ENCODE measurements at places on chromosomes 3 and 15.

DNA sequence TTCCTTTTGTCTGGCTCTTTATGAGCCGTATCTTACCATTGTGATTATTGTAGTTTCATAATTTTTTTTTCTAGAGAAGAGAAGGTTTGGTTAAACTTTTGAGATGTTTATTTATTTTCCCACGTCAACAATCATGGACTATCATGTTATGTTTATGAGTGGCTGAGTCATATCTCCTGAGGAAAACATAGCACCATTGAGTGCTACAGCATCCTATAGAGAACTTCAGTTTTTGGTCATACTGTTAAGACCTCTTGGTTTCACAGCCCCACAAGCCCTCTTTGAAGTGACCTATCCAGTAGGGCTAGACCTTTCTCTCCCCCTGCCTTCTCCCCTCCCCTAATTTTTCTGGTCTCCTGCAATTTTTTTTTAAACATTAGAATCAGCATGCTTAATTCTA, 20.8 kb downstream of the PIK3CA start:
- H3K36me3 ChIP-seq, result no peaks in the 10 kb centered on the region
- no peaks in the 10 kb centered on the region for H3K4me1 ChIP-seq
- no peak overlapping the region for H3K27ac ChIP-seq
- no peaks in the 10 kb centered on the region for H3K27me3 ChIP-seq
- DNase-seq, result no peak

DNA sequence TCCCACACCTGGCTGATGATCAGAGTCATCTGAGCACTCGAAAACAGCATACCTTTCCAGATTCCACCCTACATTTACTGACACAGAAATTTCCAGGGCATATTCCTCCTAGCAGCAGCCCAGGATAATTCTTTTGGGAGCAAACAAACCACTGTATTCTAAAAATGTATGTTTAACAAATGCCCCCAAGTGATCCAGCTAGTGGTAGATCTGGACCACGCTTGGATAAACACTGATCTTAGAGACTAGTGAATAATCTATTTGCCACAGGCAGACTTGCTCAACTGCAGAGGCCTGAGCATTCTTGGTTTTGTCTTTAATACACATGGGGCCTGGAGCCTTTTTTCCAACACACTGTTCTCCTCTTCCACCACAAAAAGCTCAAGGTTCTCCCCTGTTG, 89.6 kb downstream of the TM4SF4 start:
- H3K4me1 ChIP-seq, result peaks cover 21% of the 10 kb centered on the region
- no peak for DNase-seq
- peak overlapping the region; percentile 21 for H3K27ac ChIP-seq
- H3K4me3 ChIP-seq, result no peak overlapping the region
- H3K27me3 ChIP-seq, result no peaks in the 10 kb centered on the region

- no peaks in the 10 kb centered on the region for H3K4me1 ChIP-seq
- no peaks in the 10 kb centered on the region for H3K27me3 ChIP-seq
- no peak overlapping the region for H3K27ac ChIP-seq
- no peaks in the 10 kb centered on the region for H3K36me3 ChIP-seq
- DNase-seq, result no peak
- no peak overlapping the region for H3K4me3 ChIP-seq
Observed at GRCh38 chr15:85588677-85589076, 206.0 kb downstream of the KLHL25 start.

DNA sequence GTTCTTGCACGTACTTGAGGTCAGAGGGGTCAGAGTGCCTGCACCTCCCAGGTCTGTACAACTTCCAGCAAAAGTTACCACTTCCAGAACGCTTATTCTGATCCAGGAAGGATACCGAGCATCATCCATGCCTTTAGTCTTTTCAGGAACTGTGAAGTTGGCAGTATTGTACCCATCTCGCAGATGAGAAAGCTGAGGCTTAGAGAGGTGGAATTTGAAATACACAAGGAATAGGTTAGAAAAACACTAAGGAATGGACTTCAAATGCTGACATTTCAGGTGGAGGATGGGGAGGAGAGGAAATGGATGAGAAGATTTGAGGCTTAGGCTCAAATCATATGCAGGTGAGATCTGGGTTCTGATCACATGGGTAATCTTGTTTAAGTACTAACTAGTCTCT, 11.2 kb downstream of the ESYT3 start:
- H3K4me1 ChIP-seq, result no peaks in the 10 kb centered on the region
- no peaks in the 10 kb centered on the region for H3K27me3 ChIP-seq
- H3K27ac ChIP-seq, result no peak overlapping the region
- no peak overlapping the region for H3K4me3 ChIP-seq

DNA sequence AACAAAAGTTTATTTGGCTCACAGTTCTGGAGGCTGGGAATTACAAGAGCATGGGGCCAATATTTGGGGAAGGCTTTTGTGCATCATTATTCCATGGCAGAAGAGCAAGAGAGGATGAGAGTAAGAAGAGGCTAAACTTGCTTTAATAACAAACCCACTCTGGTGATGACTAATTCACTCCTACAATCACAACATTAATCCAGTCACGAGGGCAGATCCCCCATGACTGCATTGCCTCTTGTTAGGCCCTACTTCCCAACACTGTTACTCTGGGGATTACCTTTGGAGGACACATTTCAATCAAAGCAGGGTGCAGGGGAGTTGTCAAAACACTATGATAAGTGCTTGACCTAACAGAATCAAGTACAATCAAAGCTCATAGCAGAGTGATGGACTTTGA, 181.7 kb downstream of the BBX start:
- no peaks in the 10 kb centered on the region for H3K36me3 ChIP-seq
- no peaks in the 10 kb centered on the region for H3K27me3 ChIP-seq
- H3K4me1 ChIP-seq, result peaks cover 6% of the 10 kb centered on the region

GRCh38 chr3:192171213-192171612, 556.1 kb downstream of the FGF12 start:
- no peaks in the 10 kb centered on the region for H3K27me3 ChIP-seq
- no peaks in the 10 kb centered on the region for H3K4me1 ChIP-seq
- H3K27ac ChIP-seq, result no peak overlapping the region
- no peak overlapping the region for H3K4me3 ChIP-seq
- no peaks in the 10 kb centered on the region for H3K36me3 ChIP-seq

DNA sequence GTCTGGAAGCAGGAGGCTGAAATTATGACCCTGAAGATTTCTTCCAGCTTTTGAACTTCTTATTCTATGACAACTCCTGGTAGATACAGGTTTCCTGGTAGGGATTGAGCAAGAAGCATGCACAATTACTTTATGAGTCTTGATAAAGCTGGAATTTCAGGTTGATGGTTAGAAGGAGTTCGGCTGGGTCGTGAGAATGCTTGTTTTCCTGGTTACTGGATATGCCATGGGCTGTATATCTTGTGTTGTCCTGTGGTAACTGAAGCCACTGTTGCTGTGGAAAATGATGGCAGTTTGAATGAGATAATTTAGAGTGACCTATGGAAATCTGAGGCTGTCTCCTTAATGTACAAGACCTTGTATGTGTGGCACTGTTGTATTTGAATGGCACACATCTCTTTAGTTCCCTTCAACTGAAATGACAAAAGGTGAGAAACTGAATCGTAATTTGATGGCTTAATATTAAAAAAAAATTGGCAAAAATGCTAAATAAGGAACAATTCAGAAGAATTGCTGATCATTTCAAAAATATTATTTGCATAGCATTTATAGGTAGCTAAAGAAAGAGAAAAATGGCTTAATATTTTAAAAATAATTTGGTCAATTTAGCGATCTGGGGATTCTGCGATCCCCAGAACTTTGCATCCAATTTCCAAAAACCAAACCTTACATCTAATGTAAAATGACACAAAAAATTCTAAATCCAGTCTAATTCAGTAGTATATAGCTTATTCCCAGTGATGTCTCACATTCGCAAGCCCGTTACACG, 1.1 kb upstream of the UBE2E1 start:
- H3K4me3 ChIP-seq, result no peak overlapping the region
- H3K4me1 ChIP-seq, result peaks cover 21% of the 10 kb centered on the region
- no peaks in the 10 kb centered on the region for H3K27me3 ChIP-seq
- H3K27ac ChIP-seq, result no peak overlapping the region
- DNase-seq, result no peak
- peaks cover 18% of the 10 kb centered on the region for H3K36me3 ChIP-seq

- DNase-seq, result no peak
- H3K4me1 ChIP-seq, result no peaks in the 10 kb centered on the region
Observed at GRCh38 chr3:135103917-135104316, 308.9 kb downstream of the EPHB1 start.
